Hematopoietic multipotent progenitor cell treated with erythropoietin and hydrocortisone succinate and interleukin-3 and kit ligand, for 4 days (in vitro differentiated cells): ENCODE measurements at places on chromosomes 3 and 15.

DNA sequence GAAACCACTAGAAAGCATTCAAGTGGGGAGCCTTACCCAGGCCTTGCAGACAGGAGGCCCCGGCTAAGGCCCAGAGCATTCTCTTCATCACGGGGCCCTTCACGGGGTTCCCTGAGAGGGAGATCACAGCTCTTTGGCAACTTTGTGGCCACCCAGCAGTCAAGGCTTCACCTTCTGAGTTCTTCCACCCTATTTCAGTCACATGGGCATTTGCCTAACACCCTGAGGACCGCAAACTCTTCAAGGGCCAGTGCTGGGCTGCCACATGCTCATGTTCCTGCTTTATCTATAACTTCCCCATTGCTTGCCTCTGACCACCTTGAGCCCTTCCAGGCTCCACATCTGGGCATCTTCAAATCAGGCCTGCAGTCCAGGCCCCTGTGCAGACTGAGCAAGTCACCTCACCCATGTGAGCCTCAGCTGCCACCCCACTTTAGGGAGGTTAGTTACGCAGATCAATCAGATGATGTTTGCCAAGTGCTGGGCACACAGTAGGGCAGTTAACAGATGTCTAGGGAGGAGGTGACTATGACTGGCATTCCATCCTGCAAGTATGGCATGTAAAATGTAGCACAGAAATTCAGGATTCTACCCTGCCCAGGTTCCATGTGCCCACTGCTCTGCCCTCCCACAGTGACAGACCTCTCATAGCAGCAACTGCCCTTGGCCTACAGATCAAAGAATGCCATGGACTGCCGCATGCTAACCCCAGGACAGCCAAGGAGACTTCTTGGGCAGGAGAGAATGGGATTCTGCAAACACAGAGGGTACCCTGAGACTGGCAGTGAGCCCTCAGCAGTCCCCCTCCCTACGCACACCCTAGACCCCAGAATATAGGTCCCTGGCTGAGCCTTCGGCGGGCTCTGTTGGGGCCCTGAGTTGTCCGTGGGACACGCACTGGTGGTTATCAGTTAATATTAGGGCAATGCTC lies 37.6 kb upstream of the ZNF710 start:
- DNase-seq: peak; percentile 63

- peak; percentile 55 for DNase-seq
These were observed 134.3 kb downstream of the VGLL4 start for GRCh38 chr3:11509173-11510000.

DNA sequence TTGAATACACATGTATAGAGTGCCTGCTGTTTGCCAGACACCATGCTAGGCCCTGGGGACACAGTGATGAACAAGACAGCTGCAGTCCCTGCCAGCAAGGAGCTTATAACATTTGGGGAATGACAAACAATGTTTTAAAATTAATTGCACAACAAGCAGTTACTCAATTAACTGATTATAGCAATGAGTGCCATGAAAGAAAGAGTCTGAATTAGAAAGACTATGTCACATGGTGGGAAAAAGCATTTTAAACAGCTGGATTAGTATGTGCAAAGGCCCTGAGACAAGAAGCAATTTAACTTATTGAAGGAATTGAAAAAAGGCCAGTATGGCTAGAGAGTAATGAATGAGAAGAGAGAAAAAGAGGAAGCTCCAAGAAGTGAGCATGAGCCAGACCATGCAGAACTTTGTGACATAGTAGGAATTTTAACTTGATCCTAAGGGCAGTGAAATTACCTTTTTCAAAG lies 64.5 kb upstream of the PLXNA1 start:
- peak; percentile 16 for DNase-seq

- DNase-seq: no peak
These were observed 7.8 kb upstream of the NUP210 start for GRCh38 chr3:13427662-13428603.

GRCh38 chr15:41772720-41773331 lies 1.5 kb upstream of the MAPKBP1 start:
- DNase-seq: peak; percentile 92

GRCh38 chr3:40920041-40920440 lies 279.3 kb upstream of the CTNNB1 start:
- peak; percentile 6 for DNase-seq

DNA sequence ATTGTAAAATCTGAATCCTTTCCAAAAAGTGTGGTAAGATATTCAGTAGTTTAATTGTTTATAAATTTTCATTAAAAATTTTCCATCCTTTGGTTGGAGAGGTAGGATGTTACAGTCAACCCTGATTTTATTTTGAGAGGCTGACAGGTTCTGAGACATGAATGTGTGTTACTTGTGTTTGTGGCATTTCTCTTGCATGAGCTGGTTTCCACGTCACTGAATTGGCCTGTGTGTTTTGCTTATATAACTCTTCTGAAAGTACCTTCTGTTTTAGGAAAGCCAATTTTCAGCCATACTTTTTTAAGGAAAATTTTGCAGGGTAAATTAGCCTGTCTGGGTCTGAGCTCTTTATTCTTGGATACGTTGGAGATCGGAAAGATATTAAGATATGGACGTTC lies 30.7 kb downstream of the PXYLP1 start:
- no peak for DNase-seq

GRCh38 chr3:13709706-13710105 lies 160.8 kb downstream of the FBLN2 start:
- no peak for DNase-seq

- DNase-seq: peak; percentile 47
These were observed 587 bp upstream of the TNK2 start for GRCh38 chr3:195908694-195909581.

GRCh38 chr3:172973799-172974198 lies 167.2 kb downstream of the SPATA16 start:
- DNase-seq: no peak

DNA sequence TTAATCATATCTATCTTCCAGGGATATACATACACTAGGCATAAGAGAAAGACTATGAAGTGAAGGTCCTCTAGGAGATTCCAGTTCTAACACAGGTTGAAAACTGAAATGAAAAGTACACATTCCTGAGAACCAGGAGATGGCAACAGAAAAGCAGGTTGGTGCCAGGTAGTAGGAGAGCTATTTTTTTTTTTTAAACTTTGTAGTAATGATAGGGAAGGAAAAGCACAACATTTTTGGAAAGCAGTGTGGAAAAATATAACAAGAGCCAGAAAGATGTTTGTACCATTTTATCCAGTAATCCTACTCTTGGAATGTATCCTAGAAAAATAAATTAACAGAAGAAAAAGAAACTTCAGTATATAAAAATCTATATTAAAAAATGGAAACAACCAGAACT lies 189.9 kb downstream of the DTWD1 start:
- no peak for DNase-seq

DNA sequence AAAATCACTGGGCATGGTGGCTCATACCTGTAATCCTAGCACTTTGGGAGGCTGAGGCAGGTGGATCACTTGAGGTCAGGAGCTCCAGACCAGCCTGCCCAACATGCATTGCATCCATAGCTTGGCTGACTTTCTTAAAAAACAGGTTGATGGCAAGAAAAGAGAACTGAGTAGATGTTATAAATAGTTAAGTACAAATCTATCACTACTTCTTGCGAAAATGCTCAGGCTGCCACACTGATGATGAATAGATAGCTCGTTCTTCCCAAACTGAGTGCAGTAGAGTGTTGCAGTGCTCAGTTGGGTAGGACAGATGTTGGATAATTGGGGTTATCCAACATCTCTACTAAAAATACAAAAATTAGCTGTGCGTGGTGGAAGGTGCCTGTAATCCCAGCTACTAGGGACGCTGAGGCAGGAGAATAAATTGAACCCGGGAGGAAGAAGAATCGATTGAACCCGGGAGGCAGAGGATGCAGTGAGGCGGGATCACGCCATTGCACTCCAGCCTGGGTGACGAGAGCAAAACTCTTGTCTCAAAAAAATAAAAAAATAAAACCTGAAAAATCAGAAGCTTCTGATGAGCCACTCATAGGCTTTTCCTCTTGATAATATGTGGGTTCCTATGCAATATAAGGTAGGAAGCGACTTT lies 1.2 kb downstream of the BTLA start:
- no peak for DNase-seq

GRCh38 chr15:91336687-91337086 lies 236.6 kb downstream of the SV2B start:
- no peak for DNase-seq

DNA sequence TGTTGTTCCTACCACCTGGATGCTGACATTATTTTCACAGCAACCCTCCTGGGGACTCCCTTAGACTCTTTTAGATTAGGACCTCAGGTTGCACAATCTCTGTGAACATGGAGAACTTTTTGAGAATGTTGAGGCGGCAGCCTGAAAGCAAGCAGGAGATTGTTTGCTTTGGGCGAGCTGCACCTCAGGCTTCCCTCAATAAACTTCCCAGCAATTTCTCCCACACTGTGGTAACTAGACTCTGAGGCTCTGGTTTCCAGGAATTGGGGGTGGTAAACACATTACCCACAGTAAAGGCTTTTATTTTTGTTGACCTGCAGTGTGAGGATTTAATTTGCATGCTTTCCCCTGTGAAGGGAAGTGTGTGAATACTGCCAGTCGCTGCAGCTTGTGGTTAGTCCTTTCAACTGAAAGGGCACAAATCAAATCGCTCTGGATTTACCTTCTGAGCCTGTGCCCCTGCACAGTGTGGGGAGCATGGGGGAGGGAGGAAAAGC lies 35.2 kb upstream of the SIAH2 start:
- DNase-seq: peak; percentile 24

- DNase-seq: peak; percentile 81
These were observed 75.2 kb upstream of the ACAD9 start for GRCh38 chr3:128804017-128804810.

GRCh38 chr3:197083486-197083885 lies 53.9 kb upstream of the MELTF start:
- no peak for DNase-seq

DNA sequence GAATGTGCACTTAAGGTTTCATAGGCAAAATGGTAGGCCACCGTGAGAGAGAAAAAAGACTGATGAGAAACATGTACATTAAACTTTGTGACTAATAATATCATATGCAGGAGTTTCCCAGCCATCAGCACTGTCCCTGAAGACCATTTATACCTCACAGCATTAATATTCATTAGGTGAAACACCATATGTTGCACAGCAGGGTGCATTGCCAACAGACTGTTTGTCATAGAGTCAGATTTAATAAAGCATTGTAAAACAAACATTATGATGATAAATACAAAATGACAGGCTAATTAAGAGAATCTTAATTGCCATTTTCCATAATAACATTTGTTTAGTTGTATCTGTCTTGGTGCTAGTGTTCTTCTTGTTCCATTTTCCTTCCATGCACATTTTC lies 578.3 kb downstream of the EPHA3 start:
- DNase-seq: no peak

GRCh38 chr3:32743934-32744333 lies 58.9 kb downstream of the CNOT10 start:
- DNase-seq: peak; percentile 70

GRCh38 chr15:101549647-101550046 lies 60.1 kb upstream of the PCSK6 start:
- no peak for DNase-seq

GRCh38 chr15:90064911-90065681 lies 37.2 kb downstream of the IDH2 start:
- DNase-seq: peak; percentile 57
